ENCODE measurements at places on chromosomes 4 and X.

DNA sequence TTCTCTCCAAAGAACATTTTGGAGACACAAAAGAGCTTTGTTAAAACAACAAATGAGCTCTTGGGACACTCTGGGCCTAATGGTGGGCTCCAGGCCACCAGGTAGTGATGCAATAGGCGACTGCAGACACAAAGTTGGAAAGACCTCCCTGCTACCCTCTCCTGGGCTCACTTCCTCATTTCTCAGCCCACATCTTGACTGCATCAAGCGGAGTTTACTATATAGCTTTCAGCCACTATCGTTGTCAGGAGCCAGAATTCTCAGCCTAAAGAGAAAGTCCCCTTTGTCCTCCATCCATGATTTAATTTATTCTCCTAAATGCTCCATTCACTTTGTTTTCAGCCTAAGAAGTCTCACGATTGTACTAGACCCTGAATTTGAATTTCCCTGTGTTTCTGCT is 114.9 kb downstream of the EFHC2 start:
- no peak for DNase-seq

DNA sequence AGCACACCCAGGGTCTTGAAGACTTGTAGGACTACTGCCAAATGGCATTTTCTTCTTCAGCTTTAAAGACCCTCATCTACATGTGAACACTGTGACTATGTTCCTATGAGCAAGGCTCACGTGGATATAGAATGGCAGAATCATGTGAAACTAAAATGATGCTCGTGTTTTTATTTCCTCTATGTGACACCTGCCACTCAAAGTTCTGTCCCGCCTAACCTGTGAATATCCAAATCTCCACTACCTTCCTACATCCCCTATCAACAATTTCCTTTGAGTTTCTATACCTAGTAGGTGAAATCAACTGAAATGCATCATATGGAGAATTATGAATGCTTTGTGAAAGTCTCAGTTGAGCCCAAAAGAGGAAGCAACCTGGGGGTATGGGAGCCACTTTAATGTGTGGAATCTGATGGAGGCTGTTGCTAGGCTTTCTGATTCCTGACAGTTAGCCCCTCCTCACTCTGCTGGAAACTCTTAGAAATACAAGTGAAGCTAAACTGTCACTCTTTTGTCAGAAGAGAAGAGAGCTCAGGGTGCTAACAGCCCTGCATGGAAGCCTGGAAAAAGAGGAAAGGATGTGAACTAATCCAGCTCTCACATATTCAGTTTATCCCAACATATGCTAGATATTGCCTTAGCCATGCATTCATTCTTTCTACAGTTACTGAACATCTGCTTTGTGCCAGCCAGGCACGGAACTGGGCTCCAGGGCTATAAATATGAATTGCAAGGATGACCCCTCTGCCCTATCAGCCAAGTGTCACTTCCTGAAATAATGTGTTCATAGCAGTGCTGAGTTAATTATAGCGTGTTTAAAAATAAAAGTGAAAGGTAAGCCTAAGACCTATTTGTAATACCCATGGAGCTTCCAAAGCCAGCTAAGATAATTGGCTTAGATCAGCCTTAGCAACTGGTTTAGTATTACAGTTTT is 11.0 kb downstream of the LHFPL1 start:
- no peak for DNase-seq

GRCh38 chr4:167234316-167234881 is at the start of gene SPOCK3:
TSS of gene SPOCK3 (minus strand) at chr4:167234494.
- no peak for DNase-seq

- no peak for DNase-seq
Observed at GRCh38 chrX:18031726-18032375, 170.8 kb upstream of the RAI2 start.

DNA sequence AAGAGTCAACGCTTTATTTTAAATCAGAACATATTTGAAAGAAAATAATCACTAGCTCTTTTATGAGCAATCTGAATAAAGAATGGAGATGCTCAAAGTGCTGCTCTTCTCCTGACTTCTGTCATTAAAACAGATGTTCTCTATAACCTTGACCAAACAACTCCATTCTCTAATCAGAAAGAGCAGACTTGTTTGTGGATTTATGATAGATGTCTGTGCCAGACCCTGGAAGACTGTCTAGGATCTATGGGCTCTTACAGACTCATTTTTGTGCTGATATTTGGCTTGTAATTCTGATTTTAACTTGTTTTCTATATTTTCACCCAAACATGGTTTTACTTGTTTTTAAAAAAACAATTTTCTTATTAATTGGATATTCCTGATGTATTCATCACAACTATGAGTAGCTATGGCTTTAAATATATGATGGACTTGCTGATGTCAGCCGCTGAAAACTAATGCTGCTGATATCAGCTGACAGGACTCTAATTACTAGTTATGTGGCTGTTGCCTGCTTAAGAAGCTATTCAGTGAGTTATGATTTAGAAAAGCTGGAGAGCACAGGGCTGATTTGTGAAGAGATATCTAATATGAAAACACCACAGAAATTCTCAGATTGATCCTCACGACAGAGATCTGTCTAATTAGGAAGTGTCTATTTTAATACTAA is 31.6 kb upstream of the MAML3 start:
- no peak for DNase-seq

Measured in activated T-cell treated with anti-CD3 and anti-CD28 coated beads, Interleukin-2, amount 50 U/mL, for 1 hour (primary cell).